ENCODE measurements at places on chromosomes 11 and 22.

DNA sequence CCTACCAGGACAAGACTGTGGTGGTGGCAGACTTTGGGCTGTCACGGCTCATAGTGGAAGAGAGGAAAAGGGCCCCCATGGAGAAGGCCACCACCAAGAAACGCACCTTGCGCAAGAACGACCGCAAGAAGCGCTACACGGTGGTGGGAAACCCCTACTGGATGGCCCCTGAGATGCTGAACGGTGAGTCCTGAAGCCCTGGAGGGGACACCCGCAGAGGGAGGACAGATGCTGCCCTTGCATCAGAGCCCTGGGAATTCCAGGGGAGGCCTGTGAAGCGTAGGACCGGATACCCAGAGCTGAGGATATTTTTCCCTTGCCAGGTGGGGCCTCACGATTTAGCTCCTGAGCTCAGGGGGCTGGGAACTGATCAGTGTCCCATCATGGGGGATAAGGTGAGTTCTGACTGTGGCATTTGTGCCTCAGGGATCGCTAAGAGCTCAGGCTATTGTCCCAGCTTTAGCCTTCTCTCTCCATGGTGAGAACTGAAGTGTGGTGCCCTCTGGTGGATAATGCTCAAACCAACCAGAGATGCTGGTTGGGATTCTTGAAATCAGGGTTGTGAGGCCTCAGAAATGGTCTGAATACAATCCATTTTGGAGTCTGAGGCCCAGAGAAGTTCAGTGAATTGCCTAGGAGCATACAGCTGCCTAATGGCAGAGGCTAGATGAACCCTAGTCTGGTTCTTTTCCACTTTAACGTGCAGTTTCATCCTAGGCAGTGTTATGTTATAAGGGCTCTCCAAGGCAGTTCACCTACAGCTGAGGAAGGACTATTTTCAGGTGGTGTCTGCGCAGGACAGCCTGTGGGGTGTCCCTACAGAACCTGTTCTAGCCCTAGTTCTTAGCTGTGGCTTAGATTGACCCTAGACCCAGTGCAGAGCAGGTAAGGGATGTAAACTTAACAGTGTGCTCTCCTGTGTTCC is 19.5 kb downstream of the PIK3IP1 start:
- peak; percentile 57 for DNase-seq

DNA sequence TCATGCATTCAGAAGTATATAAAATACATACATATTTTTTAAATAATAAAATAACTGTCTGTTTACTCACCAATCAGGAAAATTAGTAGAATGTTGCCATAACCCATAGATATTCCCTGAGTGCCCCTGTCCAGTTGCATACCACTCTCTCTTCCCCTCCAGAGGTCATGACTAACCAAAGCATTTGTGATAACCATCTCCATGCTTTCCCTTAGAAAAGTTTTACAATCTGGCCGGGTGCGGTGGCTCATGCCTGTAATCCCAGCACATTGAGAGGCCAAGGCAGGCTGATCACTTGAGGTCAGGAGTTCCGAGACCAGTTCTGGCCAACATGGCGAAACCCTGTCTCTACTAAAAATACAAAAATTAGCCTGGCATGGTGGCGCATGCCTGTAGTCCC is 33.2 kb upstream of the LDHA start:
- DNase-seq: no peak

DNA sequence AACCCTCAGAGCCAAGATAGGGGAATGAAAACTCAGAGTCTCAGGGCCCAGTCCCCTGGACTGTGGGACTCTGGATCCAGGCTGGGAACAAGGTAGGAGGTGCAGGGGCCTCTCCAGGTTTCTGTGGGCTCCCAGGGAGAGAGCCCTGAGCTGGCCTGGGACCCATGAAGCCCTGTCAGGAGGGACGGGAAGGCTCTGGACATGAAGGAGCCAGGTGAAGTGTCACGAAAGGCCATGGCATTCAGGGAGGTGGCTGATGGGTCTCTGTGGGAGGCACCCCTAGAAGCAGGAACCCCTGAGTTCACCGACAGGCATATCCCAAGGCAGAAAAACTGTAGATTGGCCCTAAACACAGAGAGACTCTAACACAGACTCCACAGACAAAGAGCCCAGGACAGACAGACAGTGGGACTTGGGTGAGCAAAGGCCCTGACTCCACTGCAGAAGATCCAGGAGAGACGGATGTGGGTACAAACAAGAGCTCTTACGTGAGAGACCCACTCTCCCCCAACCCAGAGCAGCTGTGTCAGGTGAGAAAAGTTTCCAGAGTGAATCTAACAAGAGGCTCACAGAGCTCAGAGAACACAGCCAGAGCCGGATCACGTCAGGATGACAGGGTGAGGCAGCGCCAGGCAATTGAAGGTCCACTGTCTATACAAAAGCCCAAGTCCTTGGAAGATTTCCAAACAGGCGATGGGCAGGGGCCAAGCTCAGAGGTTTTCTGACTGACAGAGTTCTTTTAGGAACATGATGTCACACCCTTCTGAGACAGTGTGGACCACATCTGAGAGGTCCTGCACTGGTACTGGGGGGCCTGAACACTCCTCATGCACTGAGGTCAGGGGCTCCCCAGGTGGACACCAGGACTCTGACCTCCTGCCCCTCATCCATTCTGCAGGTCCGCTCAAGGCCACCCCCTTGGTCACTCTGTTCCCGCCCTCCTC is 27.4 kb downstream of the IGLL5 start:
- no peak for DNase-seq

GRCh38 chr11:133041928-133042882 is 490.1 kb downstream of the OPCML start:
- no peak for DNase-seq

- DNase-seq: no peak
Observed at GRCh38 chr22:25712661-25713400, 29.2 kb upstream of the MYO18B start.

- DNase-seq: no peak
Observed at GRCh38 chr22:33050614-33051182, 7.5 kb downstream of the SYN3 start.

DNA sequence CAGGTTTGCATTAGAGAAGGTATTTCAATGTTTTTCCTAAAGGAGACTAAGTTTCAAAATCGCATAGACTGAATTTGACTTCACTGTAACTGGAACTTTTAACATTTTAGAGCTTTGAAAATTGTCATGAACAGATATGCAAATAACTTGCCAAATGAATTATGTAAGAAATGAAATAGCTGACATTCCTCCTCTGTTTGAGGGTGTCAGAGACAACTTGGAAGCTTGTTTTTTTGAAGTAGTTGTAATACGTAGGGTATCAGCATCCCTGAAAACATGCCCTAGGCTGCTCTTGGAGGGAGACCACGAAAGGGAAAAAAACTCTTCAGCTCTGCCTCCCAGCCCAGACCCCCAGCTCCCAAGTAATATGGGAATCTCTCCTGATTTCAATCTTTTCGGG is 41.3 kb upstream of the CCDC179 start:
- no peak for DNase-seq

DNA sequence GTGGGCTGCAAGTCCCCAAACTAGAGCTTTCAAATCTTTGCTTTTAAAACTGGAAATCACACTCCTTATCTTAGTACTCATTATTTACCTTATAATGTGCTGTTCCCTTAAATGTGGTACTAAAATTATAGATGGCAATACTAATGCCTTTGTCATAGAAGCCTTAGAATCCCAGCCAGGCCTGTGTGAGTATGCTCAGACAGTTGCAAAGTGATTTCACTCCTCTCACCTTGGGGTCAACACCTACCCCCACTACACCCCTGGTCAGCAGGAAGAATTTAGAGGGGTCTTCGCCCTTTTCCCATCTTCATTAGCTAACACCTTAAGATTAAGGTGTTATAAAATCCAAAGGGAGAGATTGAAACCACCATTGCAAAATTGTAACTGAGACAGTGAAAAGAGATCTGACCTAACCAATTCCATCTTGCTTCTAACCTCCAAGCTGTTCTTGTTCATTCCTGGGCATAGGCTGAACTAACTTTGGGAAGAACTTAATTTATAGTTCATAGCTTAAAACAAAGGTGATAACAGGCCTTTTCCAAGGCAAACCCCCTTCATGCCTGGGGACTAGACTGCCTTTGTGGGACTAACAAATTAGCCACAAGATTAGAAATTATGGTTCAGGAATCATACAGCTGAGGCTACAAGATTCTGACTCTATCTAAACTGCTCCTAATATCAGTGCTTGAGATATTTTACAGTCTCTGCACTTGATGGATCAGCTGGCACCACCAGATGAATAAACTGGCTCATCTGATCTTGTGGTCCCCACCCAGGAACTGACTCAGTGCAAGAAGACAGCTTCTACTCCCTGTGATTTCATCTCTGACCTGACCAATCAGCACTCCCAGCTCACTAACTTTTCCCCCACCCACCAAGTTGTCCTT is 10.4 kb upstream of the MRPL17 start:
- DNase-seq: peak; percentile 57

GRCh38 chr11:123822032-123822431 is 15.9 kb upstream of the OR6M1 start:
- peak; percentile 10 for DNase-seq

GRCh38 chr11:120884154-120885020 is 139.5 kb upstream of the TBCEL start:
- no peak for DNase-seq

- no peak for DNase-seq
Observed at GRCh38 chr11:14971865-14972580, at the start of gene CALCA. TSS of gene CALCA (minus strand) at chr11:14972351. CDS start at chr11:14971192, 1,159 bp downstream.

GRCh38 chr11:122209619-122210366 is 93.8 kb upstream of the BLID start:
- DNase-seq: no peak

DNA sequence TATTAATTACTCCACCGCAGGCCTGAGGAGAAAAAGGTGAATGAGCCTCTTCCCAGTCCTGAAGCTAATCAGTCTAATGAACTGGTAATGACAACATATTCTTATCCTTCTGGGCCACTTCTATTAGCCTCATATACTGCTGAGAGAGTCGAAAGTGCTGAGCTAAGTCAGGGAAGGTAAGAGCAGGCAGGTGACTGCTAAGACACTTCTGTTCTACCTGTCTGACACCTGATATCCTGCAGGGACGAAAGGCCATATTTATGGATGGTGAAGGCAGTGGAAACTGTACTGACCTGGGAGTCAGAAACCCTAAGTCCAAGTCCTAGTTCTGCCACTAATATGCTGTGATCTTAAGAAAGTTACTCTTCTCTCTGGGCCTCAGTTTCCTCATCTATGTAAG is 3.5 kb downstream of the TBC1D10A start:
- no peak for DNase-seq

- DNase-seq: no peak
Observed at GRCh38 chr11:82024760-82025159, 708.9 kb downstream of the FAM181B start.

DNA sequence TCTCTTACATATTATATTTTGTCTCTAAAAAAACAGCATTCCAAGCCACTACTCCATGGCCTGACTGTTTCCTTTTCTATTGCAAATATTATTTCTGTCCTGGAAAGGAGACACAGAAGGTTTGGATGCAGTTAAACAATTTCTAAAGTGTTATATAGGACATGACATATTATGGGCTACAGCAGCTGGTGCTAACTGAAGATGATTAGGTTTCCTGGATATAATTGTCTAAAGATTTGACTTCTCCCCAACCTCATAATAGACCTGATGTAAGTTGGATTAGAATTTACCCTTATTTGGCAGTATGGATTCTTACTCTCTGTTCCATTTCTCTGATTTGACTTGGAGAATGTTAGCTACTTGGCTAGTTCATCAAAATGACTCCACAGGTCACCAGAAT is 90.2 kb downstream of the BBOX1 start:
- DNase-seq: no peak

DNA sequence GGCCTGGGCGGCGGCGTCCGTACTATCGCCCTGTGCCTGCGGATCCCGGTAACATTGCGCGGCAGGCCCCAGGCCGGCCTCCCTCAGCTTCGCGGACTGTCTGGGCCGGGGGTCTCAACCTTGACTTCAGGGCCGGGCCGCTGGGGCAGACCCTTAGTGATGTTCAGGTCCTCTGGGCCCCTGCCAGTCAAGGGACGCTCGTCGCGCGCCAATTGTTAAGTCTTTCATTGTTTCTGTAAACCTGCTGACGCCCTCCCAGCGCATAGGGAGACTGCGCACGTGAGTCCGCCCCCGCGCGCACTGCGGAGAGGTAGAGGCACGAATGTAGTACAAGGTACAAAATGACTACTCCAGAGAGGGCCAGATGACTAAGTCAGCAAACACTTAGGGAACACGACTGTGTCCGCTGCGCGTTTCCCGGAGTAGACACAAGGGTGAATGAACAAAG is 451 bp upstream of the HDHD5 start:
- DNase-seq: peak; percentile 72

DNA sequence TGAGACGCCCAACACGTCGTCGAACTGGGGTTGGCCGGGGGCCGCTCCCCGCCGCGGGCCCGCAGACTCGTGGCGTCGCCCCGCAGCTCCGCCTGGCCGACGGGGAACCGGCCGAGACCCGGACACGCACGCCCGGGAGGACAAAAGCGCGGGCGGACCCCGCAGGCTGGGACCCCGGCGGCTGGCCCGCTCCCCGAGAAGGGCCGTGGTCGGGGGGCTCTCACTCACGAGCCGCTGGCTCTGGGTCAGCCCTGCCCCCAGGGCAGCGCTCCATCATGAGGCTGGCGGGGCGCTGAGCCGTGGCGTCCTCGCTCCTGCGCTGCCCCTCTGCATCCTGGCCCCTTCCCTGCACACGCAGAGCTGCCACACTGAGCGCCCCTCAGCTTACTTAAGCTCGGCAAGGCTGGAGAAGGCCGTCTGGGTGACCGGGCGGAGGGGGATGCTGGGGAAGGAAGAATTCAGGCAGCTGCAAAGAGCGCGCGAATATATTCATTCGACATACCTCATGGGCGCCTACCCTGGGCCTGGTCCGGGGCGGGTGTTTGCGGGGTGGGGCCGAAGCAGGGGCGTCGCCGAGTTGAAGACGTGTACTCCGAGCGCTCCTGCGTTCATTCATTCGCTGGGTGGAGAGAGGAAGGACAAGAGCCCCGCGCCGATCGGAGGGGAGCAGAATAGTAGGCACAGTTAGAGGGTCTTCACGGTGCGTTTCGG is 579 bp upstream of the CYB5R2 start:
- DNase-seq: peak; percentile 34

GRCh38 chr11:34809191-34810106 is 106.7 kb downstream of the APIP start:
- no peak for DNase-seq

GRCh38 chr22:40323681-40324171 is 22.6 kb upstream of the ADSL start:
- DNase-seq: peak; percentile 29

DNA sequence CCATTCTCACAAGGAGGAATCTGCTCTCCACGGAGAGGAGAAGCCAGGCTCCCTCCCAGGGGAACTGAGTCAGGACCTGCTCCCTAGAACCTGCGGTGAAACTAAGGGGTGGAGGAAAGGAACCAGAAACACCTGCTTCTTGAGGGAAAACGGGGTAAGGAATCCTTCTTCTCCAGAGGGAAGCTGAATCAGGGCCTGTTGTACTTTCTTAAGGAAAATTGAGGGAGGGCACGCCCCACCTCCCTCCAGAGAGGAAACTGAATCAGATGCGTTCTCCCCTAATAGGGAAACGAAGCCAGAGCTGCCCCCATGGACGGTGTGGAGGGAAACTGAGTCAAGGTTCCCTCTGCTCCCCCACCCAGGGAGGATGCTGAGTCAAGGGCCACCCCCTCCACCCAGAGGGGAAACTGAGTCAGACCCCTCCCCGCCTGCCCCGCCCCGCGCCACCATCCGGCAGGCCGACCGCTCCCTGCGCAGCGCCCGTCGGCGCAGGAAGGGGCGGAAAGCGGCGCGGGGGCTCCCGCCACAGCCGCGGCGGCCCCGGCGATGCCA is 393 bp downstream of the RELA start:
- no peak for DNase-seq
